Activated CD8-positive, alpha-beta memory T cell treated with anti-CD3 and anti-CD28 coated beads for 1 hour (primary cell): ENCODE measurements at places on chromosomes 16 and 17.

DNA sequence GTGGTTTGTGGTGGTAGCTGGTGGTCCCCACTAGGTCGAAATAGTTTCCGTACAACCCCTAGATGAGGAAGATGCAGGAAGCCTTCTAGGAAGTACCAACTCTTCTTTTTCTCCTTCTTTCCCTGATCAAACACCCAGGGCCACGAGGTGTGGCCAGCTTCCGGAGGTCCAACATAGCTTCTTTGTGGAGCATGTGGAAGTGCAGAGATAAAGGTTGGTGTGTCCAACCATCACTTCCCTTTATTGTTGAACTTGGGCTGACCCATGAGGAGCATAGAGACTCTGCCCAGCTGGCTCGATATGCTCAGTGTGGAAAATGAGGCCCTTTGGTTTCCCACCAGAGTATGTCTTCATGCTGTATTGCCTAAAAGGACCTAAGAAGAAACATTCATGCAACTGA, 6.3 kb upstream of the RGS9 start:
- no peak for DNase-seq

DNA sequence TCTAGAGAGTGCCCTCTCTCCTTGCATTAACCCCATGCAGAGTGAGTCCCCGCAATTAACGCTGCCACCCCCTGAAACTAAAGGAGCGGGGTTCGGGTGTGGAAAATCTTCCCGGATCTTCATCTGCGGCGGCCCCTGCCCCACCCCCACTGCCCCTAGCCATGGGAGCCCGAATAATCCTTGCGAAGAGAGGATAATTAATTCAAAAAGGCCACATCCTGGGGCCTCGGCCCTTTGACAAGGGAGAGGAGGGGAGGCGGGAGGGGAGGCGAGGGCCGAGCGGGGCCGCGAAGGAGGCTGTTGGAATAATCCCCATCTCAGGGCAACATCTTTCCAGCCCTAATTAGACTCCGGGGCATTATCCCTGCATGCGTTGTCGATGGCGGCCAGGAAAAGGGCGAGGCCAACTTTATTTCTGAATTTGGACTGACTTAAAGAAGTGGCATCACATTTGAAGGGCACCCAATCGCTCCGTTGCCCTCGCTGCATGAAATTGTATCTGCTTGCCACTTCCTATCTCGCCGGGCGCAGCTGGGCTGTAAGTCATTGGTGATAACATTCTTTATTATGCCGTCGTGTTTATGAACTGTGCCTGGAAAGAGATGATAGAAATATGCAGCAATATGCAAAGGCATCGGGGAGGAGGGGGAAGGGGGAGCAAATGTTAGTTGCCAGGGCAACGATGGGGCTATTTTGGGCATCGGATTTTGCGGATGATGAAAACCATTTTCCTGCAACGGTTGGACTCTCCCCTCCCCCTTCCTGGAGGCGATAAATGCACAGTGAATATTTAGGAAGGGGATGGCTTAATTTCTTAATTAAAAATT, 387.1 kb upstream of the TNRC6C start:
- DNase-seq = no peak

- no peak for DNase-seq
Measured at GRCh38 chr16:87953308-87954215, 2.3 kb downstream of the BANP start.

GRCh38 chr17:7177191-7177953, 1.8 kb downstream of the ASGR1 start:
- DNase-seq = peak; percentile 14

DNA sequence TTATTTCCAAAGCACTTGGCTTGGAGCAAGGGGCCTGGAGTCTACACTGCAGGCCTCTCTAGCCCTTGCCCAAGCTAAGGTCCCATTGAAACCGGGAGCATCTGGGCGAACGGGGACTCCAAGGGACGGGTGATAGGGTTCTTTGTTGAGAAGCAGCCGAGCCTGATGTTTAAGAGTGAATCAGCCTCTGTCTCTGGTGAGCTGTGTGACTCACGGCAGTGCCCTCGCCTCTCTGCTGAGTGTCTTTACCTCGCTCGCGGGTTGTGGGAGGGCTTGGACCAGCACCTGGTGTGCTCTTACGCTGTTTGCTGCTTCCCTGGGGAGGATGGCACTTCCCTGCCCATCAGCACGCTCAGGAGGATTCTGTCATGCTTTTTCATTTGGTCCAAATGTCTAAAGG, 1.3 kb downstream of the HGS start:
- DNase-seq = no peak

DNA sequence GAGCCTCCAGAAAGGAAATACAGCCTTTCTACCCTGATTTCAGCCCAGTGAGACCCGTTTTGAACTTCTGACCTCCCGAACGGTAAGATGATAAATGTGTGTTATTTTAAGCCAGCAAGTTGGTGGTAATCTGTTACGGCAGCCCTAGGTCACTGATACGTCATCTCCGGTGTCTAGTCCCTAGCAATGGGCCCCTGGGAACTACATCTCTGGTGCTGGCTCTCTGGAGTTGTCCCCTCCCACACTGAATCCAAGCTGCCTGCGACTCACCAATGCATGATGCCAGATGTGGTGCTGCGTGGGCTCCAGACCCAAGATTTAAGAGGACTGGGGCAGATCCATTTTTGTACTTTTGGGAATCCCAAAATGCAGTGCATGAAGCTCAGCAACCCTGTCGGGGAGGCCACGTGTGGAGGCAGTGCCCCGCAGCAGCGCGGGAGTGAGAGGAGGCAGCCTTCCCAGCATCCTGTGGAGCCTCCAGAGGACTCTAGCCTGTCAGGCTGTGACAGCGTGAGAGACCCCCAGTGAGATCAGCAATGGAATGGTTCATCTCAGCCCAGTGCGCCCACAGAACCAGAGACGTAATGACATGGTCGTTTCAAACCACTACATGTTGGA, 43.6 kb upstream of the USP7 start:
- DNase-seq = no peak

DNA sequence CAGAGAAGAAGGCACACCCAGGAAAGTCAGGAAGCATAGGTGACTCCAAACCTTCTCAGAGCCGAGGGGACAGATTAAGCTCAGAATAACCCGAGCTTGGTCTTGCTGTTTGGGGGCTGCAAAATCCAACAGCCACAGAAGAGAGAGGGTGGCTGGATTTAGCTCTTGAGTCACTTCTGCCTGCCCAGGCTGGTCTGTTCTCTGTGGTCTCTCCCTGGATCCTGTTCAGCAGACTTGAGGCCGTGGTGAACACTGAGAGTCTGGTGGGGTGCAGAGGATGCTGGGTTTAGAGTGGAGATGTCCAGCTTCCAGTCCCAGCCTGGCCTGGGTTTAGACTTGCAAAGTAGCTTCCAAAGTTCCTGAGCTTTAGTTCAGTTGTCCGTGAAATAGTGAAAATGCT, 8.8 kb downstream of the SLC26A11 start:
- DNase-seq = no peak

DNA sequence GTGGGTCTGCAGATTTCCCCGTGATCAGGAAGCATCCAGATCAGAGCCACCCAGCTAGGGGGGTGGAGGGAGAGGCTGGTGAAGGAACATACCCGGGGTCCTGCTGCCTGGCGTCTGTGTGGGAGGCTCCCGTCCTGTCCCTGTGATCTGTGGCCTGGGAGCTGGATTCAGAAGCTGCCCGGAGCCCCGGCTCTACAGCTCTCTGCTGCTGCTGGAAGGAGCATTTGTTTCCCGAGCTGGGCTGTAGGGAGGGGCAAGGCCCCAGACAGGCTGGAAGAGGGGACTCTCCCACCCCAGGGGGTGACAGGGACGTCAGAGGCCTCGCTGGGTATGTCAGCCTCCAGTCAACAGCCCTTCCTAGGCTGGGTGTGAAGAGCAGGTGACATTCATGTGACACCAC, 10.2 kb downstream of the SOX8 start:
- DNase-seq = no peak

- no peak for DNase-seq
Measured at GRCh38 chr16:30972872-30973271, 12.1 kb upstream of the HSD3B7 start.

- no peak for DNase-seq
Measured at GRCh38 chr16:28027055-28027454, 36.5 kb downstream of the GSG1L start.

- no peak for DNase-seq
Measured at GRCh38 chr17:73096866-73097265, 4.4 kb upstream of the SLC39A11 start.

DNA sequence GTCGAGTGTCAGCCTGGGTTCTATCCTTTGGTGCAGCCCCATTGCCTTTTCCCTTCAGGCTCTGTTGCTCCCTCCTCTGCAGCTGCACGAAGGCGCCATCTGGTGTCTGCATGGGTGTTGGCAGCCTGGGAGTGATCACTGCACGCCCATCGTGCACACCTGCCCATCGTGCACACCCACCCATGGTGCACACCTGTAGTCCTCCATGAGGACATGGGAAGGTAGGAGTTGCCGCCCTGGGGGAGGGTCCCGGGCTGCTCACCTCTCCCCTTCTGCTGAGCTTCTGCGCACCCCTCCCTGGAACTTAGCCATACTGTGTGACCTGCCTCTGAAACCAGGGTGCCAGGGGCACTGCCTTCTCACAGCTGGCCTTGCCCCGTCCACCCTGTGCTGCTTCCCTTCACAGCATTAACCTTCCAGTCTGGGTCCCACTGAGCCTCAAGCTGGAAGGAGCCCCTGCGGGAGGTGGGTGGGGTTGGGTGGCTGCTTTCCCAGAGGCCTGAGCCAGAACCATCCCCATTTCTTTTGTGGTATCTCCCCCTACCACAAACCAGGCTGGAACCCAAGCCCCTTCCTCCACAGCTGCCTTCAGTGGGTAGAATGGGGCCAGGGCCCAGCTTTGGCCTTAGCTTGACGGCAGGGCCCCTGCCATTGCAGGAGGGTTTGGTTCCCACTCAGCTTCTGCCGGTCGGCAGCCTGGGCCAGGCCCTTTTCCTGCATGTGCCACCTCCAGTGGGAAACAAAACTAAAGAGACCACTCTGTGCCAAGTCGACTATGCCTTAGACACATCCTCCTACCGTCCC, 2.9 kb downstream of the CTRL start:
- peak; percentile 57 for DNase-seq

- DNase-seq = no peak
Measured at GRCh38 chr17:63963123-63963522, 9.6 kb downstream of the SCN4A start.

GRCh38 chr17:66037221-66037620, 154.7 kb downstream of the CEP112 start:
- DNase-seq = no peak
